ENCODE measurements at places on chromosomes 2 and 18.
A peak's percentile ranks its signal among the peaks of the same experiment; 100 is the strongest.

- no peak for DNase-seq
Measured at GRCh38 chr2:236942554-236942953, 143.1 kb upstream of the COPS8 start.

DNA sequence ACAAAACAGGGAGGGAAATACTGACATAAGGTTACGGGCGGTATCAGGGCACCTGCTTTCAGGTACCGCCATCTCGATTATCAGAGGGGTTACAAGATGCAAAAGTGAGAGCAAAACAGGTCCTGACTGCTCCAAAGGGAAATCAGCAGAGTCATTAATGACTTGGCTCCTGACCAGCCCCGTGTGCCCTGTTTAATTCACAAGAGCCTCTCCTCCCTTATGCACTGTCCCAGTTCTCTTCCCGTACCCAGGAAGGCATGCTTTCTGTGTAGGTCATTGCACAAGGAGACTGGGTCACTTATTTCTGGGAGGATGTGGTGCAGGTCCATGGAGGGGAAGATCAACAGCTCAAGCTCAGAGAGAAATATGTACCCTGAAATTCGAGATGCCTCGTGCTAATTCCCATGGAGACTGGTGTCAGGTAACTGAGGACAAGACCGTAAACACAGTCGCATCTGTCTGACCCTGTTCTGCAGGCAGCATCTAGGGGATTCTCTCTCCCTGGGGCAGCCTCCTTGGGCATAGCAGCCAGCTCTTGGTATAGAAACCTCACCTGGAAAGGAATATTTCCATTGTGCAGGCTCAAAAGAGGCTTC is 79.9 kb downstream of the HNRNPLL start:
- DNase-seq, result no peak

DNA sequence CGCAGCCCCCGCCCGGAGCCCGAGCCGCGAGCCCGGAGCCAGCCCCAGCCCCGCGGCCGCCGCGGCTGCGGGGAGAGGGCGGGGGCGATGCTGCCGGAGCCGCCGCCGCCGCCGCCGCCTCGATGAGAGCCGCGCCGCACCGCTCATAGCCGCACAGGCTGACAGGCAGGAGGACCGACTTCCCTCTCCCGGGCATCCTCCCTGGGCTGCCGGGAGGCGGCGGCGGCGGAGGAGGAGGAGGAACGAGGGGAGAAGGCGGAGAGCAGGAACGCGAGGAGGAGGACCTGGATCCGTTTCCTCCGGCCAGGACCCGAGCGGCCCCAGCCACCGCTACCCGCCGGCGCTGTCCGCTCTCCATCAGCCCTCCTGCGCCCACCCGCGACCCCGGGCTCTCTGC is 370 bp downstream of the KLHL29 start:
- peak; percentile 38 for DNase-seq

DNA sequence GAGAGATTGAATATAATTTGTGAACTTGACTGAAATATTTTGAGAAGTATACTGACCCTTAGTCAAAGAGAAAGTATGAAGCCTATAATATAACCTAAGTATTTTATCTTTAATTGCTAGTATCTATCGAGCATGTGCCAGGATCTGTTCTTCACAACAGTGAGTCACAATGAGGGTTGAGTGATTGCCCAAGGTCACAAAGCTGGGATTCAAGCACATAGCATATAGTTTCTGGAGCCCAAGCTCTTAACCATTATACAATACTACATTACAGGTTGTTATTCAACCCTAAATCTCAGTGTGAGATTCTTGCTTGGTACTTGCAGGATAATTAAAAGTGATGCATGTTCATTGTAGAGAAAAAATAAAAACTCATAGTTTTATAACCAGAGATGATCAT is 97.2 kb downstream of the RAB3GAP1 start:
- peak; percentile 17 for DNase-seq

- DNase-seq, result peak; percentile 96
Measured at GRCh38 chr18:32349728-32350395, 120.8 kb downstream of the GAREM1 start.

DNA sequence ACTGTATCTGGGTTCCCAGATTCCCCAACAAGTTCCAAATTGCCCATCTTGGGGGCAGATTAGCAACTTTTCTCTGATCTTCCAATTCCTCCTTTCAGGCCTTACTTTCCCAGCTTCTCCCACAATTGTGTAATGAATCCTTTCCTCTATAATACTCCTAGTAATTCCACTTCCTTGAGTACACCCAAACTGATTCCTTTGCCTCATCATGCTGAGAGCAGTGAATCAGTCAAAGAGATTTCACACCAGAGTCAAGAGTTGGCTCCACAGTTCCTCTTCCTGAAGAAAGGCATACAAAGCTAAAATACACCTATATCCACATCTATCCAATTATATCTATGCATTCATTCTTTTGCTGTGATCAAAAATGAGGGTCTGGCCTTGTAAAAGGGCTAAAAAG is 28.6 kb upstream of the DAPL1 start:
- DNase-seq, result no peak

GRCh38 chr2:219636144-219636915 is 8.9 kb downstream of the SLC4A3 start:
- DNase-seq, result no peak

- DNase-seq, result peak; percentile 28
Measured at GRCh38 chr2:20103530-20103929, 52.1 kb upstream of the LAPTM4A start.

- DNase-seq, result no peak
Measured at GRCh38 chr2:176934131-176934530, 278.5 kb upstream of the HNRNPA3 start.

DNA sequence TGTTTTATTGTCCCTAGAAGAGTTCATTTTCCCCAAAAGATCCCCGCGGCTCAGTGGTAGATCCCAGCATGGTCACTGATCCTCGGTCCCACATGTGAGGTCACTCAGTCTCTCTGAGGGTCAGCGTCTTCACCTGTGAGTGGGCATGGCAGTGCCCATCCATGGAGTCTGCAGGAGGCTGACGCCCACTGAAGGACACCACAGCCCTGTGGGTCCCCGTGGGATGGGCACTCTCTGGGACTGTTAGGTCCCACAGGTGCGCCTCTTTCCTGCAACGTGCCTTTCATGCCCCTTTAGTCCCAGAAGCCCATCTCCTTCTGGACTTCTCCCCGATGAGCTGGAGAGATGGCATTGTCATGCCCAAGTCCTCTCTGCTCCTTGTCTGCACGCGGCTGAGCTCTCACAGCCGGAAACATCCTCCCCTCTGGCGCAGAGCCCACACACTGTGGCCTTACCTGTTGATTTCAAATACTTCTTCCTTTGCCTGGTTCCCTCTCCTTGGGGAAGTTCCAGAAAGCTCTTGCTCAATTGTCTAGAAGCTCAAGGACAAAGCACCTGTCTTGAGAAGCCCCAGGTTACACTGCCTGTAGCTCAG is 75.9 kb downstream of the PTGR3 start:
- DNase-seq, result no peak

DNA sequence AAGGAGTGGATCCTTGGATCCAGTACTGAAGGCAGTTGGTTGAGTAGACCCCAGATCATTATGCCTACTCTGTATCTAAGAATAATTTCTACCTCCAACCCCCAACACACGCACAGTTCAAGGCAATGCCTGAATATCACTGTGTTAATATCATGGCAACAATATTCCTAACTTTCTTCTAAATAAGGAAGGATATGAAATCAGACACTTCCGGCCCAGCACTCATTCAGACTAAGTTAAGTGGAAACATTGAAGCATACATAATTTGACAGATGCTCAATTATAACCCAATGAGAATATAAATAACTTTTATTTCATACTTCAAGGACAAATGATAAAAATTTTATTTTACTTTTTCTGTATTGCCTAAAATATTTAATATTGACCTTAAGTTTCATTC is 153.6 kb upstream of the COL3A1 start:
- DNase-seq, result no peak

- peak; percentile 20 for DNase-seq
Measured at GRCh38 chr2:50535971-50536759, 495.8 kb downstream of the NRXN1 start.

DNA sequence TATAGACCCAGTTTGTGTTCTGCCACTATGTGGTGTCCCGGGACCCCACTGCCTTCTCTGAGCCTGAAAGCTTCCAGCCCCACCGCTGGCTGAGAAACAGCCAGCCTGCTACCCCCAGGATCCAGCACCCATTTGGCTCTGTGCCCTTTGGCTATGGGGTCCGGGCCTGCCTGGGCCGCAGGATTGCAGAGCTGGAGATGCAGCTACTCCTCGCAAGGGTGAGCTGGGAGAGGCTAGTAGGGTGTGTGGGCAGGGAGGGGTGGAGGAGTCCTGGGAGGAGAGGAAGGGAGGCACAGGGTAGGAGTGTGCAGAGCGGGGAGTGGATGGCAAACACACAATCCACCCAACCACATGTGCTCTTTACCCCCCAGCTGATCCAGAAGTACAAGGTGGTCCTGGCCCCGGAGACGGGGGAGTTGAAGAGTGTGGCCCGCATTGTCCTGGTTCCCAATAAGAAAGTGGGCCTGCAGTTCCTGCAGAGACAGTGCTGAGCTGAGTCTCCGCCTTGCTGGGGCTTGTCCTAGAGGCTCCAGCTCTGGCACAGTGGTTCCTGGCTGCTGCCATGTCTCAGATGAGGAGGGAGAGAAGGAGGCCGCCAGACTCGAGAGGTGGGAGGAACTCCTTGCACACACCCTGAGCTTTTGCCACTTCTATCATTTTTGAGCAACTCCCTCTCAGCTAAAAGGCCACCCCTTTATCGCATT is 16.9 kb downstream of the PRKAG3 start:
- DNase-seq, result no peak

DNA sequence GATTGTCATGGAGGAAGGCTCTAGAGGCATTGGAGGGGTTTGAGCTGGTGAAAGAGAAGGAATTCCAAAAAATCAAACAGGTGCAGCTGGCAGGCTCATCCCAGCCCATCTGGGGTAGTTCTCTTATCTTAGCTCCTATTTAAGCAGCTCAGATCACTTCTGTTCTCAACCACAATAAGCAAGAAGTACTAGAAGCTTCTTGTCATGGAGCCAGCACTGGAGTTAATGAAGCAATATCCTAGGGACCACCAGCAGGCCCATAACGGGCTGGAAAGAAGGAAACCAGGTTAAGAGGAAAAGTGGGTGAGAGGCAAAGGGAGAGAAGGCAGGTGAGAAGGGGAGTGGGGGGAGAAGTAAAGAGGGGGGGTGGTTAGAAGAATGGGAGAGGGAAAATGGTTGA is 100.7 kb upstream of the ZFP36L2 start:
- no peak for DNase-seq

- DNase-seq, result no peak
Measured at GRCh38 chr18:9011431-9011830, 91.1 kb upstream of the NDUFV2 start.

- peak; percentile 36 for DNase-seq
Measured at GRCh38 chr18:21489119-21489750, 111.3 kb downstream of the ESCO1 start.

- no peak for DNase-seq
Measured at GRCh38 chr2:43839776-43840564, 1.2 kb downstream of the ABCG8 start.

DNA sequence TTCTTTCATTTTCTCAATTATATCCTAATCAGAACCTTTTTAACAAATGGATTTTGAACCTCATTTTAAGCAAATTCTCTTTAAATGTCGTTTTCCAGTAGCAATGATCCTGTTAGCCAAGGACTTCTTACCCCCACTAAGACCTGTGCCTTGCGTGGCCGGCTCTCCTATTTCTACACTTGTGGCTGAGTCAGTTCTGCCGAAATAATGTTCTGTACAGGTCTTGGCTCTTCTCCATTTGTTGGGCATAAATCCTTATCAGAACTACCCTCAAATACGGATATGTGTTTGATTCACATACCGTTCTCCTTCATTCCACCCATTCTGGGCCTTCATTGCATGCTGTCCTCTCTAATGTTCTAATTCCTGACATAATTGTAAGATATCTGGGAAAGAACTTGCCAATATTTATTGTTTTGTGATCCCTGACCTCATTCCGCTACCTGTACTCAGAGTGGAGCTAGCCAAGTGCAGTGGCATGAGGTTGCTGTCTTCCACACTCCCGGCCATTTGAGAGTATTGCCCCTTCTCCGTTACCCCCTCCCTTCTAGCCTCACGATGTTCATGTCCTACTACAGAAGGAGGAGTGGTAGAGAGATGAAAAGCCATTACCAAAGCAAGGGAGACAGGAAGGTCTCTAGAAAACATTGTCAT is 78.7 kb downstream of the MYOM1 start:
- DNase-seq, result no peak

GRCh38 chr2:11132036-11132671 is 23.1 kb upstream of the SLC66A3 start:
- DNase-seq, result no peak

- DNase-seq, result no peak
Measured at GRCh38 chr2:89842180-89842908, 1150.9 kb downstream of the RPIA start.

DNA sequence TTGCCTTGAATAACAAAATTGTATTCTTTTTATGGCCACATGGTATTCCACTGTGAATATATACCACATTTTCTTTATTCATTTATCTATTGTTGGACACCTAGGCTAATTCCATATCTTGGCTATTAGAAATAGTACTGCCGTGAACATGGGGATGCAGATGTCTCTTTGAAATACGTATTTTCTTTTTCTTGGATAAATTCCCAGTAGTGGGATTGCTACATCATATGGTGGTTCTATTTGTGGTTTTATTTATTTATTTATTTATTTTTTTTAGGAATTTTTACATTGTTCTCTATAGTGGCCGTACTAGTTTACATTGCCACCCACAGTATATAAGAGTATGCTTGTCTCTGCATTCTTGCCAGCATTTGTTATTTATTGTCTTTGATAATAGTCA is 679.8 kb upstream of the NRXN1 start:
- peak; percentile 56 for DNase-seq

DNA sequence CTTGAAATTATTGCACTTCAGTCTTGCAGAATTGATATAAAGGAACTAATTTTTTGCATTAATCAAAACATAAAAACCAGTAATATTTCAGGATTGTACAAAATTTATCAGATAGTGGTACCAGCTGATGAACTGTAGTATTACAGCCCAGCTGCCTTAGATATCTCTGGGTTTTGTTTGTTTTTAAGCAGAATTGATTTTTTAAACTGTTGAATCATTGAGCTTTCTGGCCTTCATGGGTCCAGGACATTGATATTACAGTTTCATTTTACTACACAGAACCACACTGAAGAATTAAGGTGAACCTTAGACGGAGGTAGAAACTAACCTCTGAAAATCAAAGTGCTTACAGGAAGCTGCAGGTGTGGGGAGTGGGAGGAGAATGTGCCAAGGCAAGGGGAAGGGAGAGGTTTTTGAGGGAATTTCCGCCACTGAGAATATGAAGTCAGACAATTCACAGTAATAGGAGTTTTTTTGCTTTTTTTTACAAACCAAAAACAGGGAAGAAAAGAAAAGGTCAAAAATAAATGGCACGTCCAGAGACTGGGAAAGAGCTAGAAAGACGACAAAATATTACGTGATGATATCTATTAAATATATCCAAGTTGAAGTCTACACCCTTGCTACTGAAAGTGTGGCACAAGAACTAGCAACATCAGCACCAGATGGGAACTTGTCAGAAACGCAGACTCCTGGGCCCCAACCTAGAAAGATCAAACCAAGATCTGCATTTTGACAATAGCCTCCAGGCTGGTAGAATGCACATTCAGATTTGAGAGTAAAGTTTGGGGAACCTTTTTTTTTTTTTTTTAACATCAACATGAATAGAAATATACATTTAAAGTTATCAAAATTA is 40.8 kb upstream of the SPAG16 start:
- no peak for DNase-seq

All from fibroblast of skin of right quadriceps (primary cell).